ENCODE measurements at places on chromosomes 4 and X. TPM values are rescaled to one million over a fixed set of nuclear protein-coding genes. Genes with fewer than 3 reads are reported as not detected.

DNA sequence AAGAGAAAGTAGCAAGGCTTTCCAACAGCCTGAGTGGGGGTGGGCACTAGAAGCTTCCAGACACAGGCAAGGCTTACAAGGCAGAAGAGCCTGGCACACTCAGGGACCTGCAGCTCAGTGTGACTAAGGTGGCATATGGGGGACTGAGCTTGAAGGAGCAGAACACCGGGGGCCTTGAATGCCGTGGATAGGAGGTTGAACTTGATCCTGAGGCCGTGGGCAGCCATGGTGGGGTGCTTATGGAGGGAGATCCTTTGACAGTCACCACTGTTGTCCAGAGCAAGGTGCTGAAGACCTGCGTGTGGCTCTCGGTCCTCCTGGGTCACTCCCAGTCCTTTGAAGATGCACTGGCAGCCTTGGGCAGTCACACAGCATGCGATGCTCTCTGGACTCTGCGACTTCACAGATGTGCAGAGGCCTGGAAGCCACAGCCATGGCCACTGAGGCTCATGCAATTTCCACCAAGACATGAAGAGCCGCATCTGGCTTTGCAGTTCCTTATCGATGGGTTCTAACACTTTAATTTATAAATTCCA, 18.3 kb downstream of the C4orf50 start:
- no peak for DNase-seq

GRCh38 chr4:17367201-17367600, 144.7 kb downstream of the QDPR start:
- no peak for DNase-seq

- peak; percentile 60 for DNase-seq
Measured at GRCh38 chr4:98343626-98344025, 82.4 kb downstream of the RAP1GDS1 start.

DNA sequence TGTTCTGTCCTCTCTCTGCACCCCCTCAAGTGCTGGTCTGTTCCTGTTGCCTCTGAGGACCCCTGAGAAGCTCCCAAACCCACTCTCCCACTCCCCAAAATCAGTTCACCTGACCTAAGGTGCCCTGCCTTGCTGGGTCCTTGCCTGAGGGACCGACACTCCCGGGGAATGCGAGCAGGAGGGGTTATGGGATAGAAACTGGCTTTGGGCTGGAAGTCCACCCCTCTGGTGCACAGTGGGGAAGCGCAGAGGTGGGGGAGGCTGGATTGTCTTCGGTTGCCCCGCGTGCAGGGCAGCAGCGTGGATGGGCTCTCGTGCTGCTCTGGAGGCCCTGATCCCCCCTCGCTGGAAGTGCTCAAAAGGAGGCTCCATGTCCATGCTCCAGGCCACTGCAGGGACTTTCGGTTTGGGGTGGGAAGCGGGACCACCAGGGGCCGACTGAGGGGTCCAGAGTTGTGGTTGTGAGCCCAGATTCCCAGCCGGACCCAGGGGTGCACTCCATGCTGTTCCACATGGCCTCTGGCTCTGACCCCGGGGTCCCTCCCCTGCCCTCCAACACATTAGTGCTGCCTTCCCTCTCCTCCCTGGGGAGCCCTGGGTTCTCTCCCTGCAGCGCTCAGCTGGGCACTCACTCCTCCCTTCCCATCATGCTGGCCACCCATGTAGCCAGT, 7.6 kb downstream of the SORCS2 start:
- DNase-seq = no peak

DNA sequence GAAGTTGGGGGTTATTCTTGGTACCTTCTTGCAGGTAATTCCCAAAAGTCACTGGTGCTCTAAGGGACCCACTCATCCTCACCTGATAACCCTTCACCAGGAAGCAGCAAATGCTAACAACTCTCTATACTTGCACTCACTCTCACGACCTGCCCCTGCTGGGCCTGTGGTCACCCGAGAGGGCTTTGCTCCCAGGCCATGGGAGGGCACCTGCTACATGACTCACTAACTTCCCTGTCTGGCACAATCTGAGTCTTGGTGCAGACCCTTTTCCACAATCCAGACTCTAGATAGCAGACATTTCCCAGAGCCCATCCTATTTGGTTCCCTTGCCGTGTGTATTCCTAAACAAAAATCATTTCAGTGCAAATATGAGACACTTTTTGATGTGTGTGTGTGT, 403.8 kb upstream of the FAT1 start:
- DNase-seq = no peak

DNA sequence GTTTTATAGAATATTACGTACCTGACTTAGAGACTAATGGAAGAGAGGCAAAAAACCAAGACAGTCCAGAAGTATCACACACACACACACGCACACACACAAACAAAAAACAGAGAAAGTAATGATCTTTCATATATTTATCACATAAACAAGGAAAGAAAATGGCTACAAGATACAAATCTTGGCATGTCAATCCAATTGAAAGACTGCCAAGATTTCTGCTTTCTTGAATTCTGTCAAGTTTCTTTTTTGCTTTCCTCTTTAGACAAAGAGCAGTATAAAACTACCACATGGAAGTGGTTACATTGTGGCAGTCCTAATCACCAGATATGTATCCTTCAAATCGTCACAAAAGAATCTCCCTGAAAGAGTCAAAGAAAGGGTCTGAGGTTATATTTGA, 2097.4 kb upstream of the AGA start:
- no peak for DNase-seq

DNA sequence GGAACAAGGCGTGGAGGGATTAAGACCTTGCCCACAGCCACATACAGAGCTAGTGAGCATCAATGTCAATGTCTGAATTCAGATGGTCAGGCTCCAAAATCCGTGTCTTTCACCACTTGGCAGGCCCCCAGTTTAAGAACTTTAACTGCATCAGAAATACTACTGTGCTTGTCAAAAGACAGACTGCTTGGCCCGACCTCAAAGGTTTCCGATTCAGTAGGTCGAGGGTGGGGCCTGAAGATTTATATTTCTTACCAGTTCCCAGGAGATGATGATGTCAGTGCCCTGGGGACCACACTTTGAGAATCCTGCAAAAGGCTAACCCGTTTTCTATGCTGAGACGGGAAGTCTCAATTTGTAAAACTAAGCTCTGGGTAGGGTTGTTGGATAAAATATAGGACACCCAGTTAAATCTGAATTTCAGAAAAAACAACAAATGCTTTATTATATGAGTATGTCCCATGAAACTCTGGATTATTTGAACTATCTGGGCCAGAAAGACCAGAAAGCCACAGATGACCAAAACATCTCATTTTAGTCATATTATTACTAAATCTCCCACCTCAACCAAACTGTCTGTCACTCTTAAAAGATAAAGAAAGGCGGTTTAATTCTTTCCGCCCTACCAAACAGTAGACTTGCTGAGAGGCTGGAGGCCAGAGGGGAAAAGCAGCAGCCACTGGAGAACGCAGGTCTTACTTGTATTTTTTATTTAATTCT, 42.7 kb downstream of the GATB start:
- DNase-seq = peak; percentile 14

GRCh38 chrX:150767045-150767395, 73.8 kb downstream of the MTMR1 start:
- no peak for DNase-seq

DNA sequence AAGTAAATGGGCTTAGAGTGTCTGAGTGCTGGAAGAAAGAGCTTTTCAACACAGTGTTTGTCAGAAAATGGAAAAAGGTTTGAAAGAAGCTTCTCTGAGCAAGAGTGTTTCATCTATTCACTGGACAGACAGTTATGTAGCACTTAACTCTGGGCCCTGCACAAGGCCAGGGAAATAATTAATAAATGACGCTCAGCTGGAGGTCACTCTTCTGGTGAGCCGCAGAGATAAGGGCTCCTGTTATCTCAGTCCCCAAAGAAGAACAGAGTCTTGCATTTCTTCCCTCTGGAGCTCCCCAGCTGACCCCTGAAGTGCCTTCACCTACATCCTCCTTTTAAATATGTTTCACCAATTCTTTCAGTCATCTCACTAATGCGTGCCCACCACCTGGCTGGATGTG, 90.4 kb downstream of the SLC16A2 start:
- DNase-seq = no peak

DNA sequence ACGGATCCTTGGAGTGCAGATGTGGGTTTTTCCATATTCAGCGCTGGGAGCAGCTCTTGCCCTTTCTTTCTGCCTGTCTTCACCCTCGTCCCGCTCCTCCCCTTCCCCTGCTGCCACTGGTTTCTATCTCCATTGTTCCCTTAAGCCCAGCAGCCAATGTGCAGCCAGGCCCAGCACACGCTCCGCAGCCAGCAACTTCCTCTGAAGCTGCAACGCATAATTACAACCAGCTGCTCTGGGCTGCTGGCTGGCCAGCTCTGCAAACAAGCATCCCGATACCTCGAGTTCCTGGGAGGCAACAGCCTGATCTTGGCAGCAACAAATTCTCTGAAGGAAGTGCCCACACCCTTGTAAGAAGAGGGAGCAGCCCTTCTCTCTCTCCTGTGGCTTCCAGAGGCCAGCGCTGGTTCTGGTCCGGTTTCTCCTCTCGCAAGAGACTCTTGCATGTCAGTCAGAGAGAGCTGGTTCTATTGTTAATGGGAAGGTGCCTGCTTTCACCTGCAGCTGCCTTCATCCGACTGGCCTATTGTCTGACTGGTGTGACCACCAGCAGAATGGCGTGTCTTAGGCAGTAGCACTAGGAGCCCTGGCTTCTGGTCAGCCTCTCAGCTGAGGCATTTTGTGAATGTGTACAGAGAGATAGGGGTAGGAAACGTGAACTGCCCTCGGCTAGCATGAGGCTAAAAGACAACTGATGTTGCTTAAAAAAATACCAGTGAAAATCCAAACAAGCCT, 83.8 kb upstream of the MAML3 start:
- peak; percentile 94 for DNase-seq

GRCh38 chr4:47974566-47974965, 41.9 kb downstream of the CNGA1 start:
- peak; percentile 35 for DNase-seq

- DNase-seq = peak; percentile 63
Measured at GRCh38 chrX:78333521-78333920, 6.1 kb upstream of the CYSLTR1 start.

DNA sequence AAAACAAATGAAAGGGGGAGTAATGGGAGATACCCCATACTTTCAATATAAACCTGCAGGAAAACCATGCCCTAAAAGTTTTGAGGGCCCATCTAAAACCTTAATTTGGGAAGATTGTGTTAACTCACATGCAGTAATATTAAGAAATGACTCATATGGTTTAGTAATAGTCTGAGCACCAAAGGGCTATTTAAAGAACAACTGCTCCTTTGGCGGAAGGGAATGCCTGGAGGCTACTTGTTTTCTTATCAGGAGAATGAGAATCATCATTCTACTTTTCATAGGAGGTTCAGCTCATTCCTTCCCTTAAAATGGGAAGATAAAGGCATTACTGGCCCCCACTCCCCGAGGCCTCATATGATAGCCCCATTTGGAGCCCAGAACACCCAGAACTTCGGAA, 47.6 kb downstream of the SPIN3 start:
- no peak for DNase-seq

DNA sequence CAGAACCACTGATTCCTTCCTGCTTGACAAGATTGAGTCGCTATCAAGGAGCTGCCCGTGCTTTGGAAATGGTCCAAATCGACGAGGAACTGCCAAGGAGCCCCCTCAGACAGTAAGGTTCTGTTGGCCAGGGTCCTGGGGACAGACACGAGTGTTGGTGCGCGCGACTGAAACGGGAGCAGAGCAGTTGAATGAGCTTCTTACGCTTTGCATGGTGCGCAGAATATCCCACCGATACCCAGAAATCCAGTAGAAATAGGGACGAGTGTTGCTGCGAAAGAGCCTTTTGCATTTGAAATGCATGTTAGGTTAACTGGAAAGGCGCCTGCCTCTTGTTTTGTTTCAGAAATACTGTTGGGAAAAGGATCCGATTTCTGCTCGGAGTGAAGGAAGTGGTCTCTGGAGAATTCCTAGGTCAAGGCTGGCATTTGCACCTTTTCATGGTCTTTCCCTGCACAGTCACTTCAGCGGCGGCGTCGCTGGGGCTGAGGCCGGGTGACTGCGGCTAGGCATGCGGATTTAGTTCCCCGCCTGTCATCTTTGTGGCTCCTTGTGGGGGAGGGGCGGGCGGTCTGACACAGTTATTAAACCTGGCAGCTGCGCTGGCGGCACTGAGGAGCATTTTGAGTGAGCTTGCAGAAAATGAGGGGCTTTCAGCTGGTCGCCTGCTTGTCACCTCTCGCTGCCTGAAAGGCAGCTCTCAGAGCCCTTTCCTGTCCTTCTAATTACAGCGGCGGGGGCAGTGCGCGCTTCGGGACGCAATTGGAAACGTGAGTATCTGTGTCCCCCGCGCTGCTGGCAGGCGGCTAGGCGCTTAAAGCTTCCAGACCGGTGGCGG, 51.5 kb upstream of the TRIM2 start:
- DNase-seq = peak; percentile 64

GRCh38 chr4:76301068-76301774, 5.3 kb upstream of the STBD1 start:
- DNase-seq = peak; percentile 75

DNA sequence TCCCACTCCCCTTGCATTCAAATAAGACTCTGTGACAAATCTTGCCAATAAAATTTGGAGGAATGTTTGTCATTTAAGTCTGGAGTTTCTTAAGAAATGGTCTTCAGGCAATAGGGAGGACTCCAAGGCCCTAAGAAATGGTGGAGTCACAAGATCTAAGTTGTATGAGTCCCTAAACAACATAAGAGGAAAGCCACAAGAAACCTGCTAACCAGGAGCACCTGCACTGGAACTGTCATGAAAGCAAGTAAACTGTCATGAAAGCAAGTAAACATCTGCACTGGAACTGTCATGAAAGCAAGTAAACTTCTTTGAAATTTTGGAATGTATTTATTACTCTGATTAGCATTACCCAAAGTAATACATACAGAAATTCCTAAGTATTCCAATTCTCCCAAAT, 3.5 kb downstream of the CNOT6L start:
- no peak for DNase-seq

GRCh38 chr4:17763416-17763815, 18.0 kb downstream of the FAM184B start:
- DNase-seq = no peak

PNMA5 gene
- not detected for total RNA-seq

MAGEA9B gene
- not detected for total RNA-seq

SAT1 gene
- 48.9 TPM for total RNA-seq

SHROOM2 gene
- total RNA-seq = 0.84 TPM

GPRASP2 gene
- total RNA-seq = 27.9 TPM

GPR173 gene
- 4.4 TPM for total RNA-seq

TLR8 gene
- total RNA-seq = 0.44 TPM

DNASE1L1 gene
- total RNA-seq = 35.2 TPM

CT45A2 gene
- not detected for total RNA-seq
